AG04449 (cell line): ENCODE measurements at places on chromosomes 2 and 18.

DNA sequence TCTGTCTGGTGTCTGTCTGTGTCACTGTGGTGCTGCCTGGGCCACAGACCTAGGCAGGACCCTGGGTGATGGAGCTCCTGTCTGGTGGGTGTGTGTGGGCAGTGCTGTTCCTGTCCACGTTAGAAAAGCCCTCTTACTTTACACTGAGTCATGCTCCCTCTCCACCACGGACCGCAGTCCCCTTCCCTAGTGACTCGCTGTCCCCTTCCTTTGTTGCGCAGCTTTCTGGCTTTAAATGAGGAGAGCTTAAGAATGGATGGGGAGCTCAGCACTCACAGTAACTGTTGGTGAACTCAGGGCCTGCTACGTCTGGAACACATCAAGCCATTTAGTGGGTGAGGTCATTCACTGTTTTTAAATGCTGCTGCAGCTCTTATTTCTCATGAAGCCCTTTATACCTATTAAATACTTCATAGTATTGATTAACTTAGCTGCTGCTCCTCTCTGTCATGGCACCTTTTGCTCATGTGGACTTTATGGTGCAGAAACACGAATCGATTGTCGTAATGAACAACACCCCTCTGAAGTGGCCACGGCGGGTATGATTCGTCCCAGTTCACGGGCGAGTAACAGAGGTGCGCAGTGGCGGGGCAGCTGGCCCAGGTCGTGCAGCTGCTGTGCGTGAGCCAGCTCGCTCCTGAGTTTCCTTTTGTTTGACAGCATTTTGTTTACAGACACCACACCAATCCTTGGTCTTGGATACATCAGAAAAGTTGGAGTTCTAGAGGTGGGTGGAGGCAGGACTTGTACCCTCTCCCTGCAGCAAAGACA lies 100.4 kb downstream of the LDLRAD4 start:
- DNase-seq = no peak

- DNase-seq = no peak
Observed at GRCh38 chr2:120241684-120242083, 11.0 kb upstream of the RALB start.

DNA sequence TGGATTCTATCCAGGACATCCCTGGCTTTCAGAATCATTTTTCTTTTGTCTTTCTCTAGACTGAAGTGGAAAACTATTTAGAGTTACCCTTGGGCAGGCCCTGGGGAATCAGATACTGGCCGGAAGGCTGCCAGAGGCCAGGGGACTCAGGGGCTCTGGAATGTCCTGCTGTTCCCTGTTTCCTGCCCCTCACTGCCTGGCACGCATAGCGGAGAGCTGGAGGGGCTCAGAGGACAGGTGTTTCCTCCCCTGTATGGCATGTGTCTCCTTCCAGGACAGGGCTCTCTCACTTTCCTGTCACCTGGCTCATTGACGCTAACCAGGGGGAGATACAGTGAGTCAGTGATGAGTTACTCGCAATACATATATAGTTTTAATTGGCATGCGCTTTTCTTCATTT lies 38.8 kb downstream of the DYSF start:
- no peak for DNase-seq

DNA sequence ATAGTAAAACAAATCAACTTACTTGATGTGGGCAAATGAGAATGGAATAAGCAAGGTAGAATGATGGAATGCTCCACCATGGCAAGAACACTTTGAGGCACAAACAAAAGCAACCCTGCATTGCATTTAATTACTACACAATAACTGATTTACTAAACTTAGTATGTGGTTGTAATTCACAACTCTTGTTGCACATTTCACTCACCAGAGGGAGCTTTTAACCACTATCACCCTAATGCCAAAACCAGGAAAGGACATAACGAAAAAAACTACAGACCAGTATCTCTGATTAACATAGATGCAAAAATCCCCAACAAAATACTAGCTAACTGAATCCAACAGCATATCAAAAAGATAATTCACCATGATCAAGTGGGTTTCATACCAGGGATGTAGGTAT lies 659.8 kb downstream of the CPS1 start:
- DNase-seq = no peak

- DNase-seq = no peak
Observed at GRCh38 chr18:57904535-57904934, 101.4 kb upstream of the ATP8B1 start.

- DNase-seq = no peak
Observed at GRCh38 chr18:23897291-23897690, 117.3 kb upstream of the TTC39C start.

GRCh38 chr2:240528406-240529040 lies 29.3 kb downstream of the ANKMY1 start:
- DNase-seq = no peak

DNA sequence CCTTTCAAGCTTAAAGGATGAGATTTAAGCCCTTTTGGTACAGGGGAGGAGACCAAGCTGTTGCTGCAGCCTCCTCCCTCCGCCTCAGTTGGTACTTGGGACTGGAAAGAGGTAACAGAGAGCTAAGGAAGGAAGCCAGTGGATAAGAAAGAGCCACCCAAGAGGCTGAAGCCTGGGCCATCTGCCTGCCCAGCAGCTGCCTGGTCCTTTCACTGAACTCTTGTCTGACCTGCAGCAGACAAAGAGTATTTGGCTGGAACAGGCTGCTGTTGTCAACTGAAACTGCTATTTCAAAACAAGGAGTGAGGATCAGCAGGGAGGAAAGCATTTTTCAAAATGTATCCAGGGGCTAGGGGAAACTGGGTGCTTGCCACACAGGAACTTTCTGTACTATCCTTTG lies 30.3 kb downstream of the TNS1 start:
- no peak for DNase-seq
